GM12878 (cell line): ENCODE measurements at places on chromosomes 11 and 22. TPM values are rescaled to one million over a fixed set of nuclear protein-coding genes. Genes with fewer than 3 reads are reported as not detected.

GRCh38 chr11:130144861-130145281, 14.7 kb upstream of the ST14 start:
- DNase-seq = no peak
- H3K27me3 ChIP-seq = no peaks in the 10 kb centered on the region
- H3K27ac ChIP-seq = no peak overlapping the region
- no peak overlapping the region for H3K4me3 ChIP-seq
- H3K4me1 ChIP-seq = peaks cover 29% of the 10 kb centered on the region

GRCh38 chr11:47414685-47415070, 6.3 kb downstream of the SLC39A13 start:
- no peaks in the 10 kb centered on the region for H3K4me1 ChIP-seq
- no peak overlapping the region for H3K27ac ChIP-seq
- no peaks in the 10 kb centered on the region for H3K27me3 ChIP-seq
- H3K4me3 ChIP-seq = no peak overlapping the region

GRCh38 chr11:119338318-119338890, 2.3 kb downstream of the C1QTNF5 start:
- no peaks in the 10 kb centered on the region for H3K36me3 ChIP-seq
- no peak overlapping the region for H3K27ac ChIP-seq
- H3K4me3 ChIP-seq = no peak overlapping the region
- DNase-seq = no peak

DNA sequence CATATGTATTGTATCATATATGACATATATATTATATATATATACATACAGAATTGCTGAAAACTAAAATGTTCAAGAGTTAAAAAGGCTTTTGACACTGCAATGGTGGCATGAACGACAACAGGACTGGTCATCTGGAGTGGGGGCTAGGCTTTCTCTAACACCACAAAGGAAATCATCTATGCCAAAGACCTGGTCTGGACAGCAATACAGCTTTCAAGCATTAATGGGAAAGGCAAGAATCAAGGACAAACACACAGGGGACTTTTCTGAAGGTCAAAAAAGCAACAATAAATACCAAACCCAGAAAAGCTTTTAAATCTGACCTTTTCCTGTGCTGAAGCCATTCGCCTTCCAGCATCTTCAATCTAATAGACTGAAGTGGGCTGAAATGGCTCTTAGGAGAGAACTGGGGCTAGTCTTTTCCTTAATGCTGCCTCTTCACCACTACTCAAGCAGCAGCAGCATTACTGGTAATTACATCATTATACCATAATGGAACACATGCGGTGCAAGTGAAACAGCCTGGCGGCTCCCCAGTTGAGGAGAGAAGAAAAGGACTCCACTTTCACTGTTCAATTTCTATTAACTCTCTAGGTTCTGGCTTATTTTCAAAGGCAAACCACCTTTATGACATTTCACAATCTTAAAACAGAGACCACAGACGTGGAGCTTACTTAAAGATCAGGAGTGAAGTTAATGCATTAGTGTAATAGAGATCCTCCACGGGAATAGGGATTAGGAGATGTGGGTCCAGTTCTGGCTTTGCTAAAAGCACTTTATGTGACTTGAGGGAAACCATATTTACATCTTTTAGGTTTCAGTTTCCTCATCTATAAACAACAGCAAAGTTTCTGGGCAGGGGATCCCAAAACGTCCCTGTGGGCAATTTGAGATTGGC, 63.0 kb downstream of the GAB2 start:
- peaks cover 22% of the 10 kb centered on the region for H3K4me1 ChIP-seq
- H3K4me3 ChIP-seq = peak overlapping the region; percentile 9; the same call in 1 of the 2 replicates
- H3K36me3 ChIP-seq = no peaks in the 10 kb centered on the region
- no peak for DNase-seq

DNA sequence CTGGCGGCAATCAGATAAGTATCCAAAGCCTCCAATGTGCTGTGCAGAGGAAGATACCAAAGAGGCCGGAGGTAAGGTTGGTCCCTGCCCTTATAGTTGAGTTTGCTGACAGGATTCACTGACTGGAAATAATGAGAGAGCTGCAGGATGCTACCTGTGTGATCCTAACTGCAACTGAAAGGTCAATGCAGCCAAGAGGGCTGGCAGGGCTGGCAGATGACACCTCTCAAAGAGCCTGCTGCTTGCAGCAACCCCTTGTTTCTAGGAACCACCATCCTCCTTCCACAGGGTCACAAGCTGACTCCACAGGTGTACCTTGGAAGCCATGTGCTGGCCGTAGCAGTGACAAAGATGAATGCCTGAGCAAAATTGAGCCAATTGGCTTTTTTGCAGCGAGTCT, 348.1 kb downstream of the DDX10 start:
- H3K4me1 ChIP-seq = no peaks in the 10 kb centered on the region
- H3K36me3 ChIP-seq = no peaks in the 10 kb centered on the region
- H3K4me3 ChIP-seq = no peak overlapping the region
- H3K27me3 ChIP-seq = no peaks in the 10 kb centered on the region

DNA sequence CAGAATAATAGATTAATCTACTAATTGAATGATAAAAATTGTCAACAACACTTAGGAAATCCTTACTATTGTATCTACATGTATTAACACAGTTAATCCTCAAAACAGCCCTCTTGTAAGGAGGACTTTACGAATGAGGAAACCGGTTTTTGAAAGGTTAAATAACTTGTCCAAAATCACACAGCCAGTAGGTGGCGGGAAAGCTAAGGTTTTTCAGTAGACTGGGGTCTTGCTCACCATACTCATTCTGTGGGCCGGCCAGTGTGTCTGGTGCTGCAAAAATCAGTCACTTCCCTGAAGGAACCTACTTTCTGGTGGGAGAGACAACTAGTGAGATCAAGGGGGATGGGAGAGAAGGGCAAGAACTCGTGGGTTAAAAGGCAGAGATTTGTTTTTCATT, 3.8 kb downstream of the DCPS start:
- H3K36me3 ChIP-seq = peaks cover 9% of the 10 kb centered on the region; the same call in 1 of the 2 replicates
- no peak overlapping the region for H3K27ac ChIP-seq
- no peak for DNase-seq

The TRIM29 gene
- not detected in 2 replicates for total RNA-seq
